ENCODE measurements at places on chromosomes 4 and X. TPM values are rescaled to one million over a fixed set of nuclear protein-coding genes. Genes with fewer than 3 reads are reported as not detected.

The DCAF8L2 gene
- not detected for total RNA-seq

The TBC1D8B gene
- total RNA-seq: 0.49 TPM

The MRPS18C gene
- 53.9 TPM for total RNA-seq

The TNIP3 gene
- 3.4 TPM for total RNA-seq

The CXCL11 gene
- total RNA-seq: 0.46 TPM

The PPP2R2C gene
- total RNA-seq: not detected

The RAB41 gene
- total RNA-seq: not detected

All from T-helper 1 cell treated with Interleukin-12 subunit alpha and Interleukin-12 subunit beta and Interleukin-4 antibody, amounts not matched to agents 30 ng/mL and 1 ng/mL, for 36 hours (primary cell).